ENCODE measurements at places on chromosomes 5 and 9.

DNA sequence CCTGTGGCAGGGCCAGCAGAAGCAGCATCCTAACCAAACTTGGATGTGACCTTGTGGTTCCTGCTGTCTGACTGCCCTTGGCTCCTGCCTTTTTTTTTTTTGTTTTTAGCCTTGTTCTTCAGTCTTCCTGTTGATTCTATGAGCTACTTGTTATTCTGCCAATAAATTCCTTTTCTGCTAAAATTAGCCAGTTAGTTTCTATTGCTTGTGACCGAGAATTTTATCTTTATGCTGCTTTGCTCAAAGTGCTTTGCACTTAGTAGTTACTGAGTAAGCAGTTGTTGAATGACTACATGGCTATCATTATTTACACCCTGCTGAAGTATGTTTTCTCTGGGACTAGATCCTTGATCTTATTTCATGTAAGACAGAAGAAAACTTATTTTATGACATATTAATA, 20.8 kb upstream of the ATG10 start:
- DNase-seq, result no peak

- DNase-seq, result no peak
Observed at GRCh38 chr5:118733394-118733793, 255.0 kb downstream of the DTWD2 start.

DNA sequence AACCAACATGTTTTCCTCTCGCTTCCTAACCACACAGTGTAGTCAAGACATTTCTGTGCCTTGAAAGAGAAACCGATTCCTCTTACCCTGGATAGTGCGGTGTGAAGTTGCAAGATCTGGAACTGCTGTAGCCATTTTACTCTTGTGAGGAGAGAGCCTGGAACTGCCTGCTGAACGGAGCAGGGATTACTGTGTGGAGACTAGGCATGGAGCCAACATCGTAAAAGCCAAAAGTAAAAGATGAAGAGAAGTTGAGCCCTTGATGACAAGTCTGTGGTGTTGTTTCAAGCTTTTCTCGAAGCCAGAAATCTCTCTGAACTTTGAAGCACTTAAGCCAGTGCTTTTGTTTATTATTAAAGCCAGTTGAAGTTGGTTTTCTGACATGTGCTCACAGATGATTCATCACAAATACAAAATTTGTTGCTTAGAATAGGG, 110.1 kb upstream of the GRIN3A start:
- no peak for DNase-seq

DNA sequence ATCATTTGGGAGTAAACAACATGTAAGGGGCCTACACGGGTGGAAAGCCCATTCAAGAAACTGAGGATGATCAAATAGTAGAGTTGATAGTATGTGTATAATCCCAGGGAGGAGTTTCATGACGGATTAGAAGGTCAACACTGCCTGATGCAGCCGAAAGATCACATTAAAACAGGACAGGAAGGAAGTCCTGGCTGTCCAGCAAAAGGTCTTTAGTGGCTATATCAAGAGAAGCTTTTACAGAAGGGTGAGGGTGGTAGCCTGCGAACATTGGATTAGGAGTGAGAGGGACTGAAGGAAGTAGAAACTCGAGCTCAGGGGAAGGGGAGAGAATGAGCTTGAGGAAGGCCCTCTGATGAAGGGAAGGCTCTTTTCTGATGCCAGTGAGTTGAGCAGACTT, 36.0 kb downstream of the DOCK8 start:
- DNase-seq, result no peak

DNA sequence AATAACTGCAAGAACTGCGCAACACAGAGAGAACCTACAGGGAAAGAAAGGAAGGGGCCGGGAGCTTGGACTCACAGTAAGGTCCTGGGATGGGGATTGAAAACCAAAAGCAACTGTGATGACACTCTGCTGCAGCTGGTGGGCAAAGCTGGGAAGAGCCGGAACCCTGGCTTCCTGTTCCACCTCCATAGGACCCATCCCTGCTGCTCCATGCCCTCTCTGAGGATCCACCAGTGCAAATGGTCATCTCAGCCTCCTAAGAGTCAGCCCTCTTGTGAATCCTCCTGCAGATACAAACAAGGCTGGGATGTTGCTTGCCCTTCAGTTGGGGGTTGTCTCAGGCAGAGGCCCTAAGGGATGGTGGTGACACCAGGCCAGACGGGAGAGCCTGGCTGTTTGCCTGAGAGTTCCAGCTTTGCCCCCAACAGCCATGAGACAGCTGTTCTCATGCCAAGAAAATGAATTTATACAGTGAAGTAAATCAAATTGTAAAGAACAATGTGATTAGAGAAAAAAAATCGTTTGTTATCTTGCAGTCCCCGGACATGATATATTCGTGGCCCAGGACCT, 90.8 kb downstream of the TENT4A start:
- DNase-seq, result no peak

GRCh38 chr5:154179846-154180710, 10.5 kb upstream of the GALNT10 start:
- DNase-seq, result peak; percentile 67

- DNase-seq, result no peak
Observed at GRCh38 chr9:83330207-83331196, 207.7 kb downstream of the FRMD3 start.

- DNase-seq, result no peak
Observed at GRCh38 chr9:135991771-135992170, 30.6 kb upstream of the UBAC1 start.

GRCh38 chr5:139103762-139104161, 94.4 kb downstream of the SIL1 start:
- DNase-seq, result no peak

GRCh38 chr5:173757403-173758209, 130.5 kb upstream of the CPEB4 start:
- DNase-seq, result no peak

DNA sequence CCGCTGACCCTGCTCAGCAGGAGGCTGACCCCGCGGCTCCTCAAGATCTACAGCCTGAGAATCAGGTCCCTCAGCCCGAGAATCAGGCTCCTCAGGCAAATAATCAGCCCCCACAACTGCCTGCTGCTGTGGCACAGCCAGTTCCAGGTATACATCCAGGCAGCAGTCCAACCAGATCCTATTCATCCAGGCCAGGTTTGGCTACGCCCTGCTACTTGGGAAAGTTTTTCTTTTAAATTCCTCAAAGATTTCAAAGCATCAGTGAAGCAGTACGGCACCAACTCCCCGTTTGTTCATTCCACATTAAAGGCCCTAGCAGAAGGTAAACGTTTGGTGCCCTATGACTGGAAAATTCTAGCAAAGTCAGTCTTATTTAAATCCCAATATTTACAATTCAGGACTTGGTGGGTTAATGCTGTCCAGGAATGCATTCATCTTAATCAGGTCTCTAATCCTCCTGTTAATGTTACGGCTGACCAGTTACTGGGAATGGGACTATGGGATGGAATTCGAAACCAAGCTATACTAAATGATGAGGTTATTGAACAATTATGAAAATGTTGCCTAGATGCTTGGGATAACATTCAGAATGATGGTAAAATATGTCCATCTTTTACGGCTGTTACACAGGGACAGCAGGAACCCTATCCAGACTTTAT, 102.3 kb downstream of the SYK start:
- no peak for DNase-seq

DNA sequence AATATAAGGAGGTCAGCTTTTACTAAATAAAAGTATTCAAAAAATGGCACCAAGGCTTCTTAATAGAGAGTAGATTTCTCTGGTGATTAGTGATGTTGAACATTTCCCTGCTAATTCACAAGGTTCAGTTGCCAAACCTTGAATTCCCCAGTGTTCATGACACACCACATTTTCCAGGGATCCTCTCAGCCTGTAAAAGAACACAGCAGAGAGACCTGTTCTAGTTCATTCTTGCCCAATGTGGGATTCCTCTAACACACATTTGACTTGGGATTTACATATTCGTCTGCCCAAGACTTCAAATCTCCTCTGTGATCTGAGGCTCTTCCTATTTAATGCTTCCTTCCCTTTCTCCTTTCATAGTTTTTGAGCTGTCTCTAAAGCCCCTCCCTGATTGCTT, 273.2 kb upstream of the CDH9 start:
- DNase-seq, result peak; percentile 53

GRCh38 chr5:53929570-53929969, 369.1 kb downstream of the NDUFS4 start:
- DNase-seq, result no peak

GRCh38 chr9:114919611-114920010, 10.8 kb downstream of the TNFSF8 start:
- DNase-seq, result no peak

DNA sequence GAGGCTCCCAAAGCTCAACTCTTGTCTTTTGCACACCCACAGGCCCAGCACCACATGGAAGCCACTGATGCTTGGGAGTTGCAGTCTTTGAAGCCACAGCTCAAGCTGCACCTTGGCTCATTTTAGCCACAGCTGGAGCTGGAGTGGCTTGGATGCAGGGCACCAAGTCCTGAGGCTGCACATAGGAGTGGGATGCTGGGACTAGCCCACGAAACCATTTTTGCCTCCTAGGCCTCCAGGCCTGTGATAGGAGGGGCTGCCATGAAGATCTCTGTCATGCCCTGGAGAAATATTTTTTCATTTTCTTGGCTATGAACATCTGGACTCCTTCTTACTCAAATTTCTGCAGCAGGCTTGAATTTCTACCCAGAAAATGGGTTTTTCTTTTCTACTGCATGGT, 438.5 kb upstream of the TNC start:
- no peak for DNase-seq

DNA sequence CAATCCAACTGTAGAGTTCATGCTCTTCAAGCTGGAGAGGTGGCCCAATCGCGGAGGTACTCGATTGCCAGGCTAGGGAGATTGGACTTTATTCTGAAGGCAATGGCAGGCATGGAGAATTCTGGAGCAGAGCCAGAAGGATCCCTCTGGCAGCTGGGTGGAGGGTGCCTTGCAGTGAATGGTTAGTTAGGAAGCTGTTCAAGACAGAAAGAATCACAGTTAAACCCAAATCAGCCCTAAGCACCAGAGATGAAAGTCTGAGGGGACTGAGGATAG, 182.4 kb downstream of the RGS3 start:
- no peak for DNase-seq

- DNase-seq, result no peak
Observed at GRCh38 chr9:96116275-96117064, 185.5 kb downstream of the HSD17B3 start.

- no peak for DNase-seq
Observed at GRCh38 chr9:7433508-7434292, 365.9 kb downstream of the DMAC1 start.

DNA sequence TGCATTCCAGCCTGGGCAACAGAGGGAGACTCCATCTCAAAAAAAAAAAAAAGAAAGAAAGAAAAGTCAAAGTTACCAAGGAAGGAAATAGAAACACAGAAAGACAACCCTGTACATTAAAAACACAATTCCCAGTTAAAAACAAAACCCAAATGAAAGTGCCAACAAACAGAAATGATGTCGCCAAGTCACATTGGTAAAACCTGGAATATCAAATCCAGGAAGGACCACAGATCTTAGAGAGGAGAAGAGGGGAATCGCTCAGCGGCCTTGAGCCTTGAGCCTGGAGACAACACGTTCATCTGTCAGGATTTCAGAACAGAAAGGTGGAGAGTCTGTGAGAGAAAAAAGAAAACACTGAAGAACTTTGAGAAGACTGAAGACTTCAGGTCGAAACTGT, 1.2 kb upstream of the ZDHHC11 start:
- DNase-seq, result no peak

DNA sequence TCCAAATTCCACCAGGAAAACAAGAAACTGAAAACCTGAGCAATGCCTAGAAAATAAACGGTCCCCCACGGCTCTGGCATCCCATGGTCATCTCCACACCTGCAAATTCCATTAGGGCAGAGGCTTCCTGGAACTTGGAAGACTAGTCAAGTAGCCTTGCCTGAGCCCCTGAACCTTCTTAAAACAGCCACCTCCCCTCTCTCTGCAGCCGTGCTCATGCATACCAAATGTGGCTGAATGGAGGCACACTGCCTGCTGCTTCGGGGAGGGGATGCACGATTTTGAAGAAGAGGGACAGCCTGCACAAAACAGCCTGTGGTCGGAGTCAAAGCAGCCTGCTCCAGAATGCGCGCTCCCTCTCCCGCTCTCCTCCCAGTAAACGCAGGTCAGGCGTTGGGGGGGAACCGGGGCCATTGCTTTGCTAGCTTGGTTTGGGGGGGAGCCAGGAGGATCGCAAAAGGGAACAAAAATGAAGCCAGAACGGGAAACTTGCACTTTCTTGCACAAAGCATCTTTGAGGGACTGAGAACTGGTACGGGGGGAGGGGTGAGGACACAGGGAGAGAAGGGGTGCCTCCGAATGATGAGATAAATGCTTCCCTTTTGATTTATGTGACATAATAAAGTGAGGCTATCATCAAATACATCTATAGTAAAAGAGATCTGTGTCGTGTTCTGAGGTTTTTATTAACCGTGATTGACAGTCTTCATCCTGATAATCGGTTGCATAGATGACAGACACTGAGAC, at the start of gene TRPM3:
TSS of gene TRPM3 (minus strand) at position 347 of the 747 bp plus-strand sequence. CDS start at position 80, 267 bp downstream.
- DNase-seq, result no peak

DNA sequence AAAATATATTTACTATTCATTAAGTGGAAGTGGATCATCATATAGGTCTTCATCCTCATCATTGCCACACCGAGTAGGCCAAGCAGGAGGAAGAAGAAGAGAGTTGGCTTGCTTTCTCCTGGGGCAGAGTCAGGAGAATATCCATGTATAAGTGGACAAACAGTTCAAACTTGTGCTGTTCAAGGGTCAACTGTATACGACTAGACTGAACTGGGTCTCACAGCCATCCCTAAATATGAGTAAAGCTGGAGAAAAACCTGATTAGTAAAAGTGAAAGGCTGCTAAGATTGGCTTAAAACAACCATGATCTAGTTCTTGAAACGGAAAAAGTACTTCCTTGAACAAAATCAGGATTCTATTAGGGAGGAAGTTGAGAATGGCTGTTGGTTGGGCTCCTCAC, 276.7 kb upstream of the ADRA1B start:
- no peak for DNase-seq

- no peak for DNase-seq
Observed at GRCh38 chr5:169700611-169701010, 63.5 kb downstream of the DOCK2 start.

GRCh38 chr9:120153258-120153657, 426.7 kb downstream of the CDK5RAP2 start:
- no peak for DNase-seq

DNA sequence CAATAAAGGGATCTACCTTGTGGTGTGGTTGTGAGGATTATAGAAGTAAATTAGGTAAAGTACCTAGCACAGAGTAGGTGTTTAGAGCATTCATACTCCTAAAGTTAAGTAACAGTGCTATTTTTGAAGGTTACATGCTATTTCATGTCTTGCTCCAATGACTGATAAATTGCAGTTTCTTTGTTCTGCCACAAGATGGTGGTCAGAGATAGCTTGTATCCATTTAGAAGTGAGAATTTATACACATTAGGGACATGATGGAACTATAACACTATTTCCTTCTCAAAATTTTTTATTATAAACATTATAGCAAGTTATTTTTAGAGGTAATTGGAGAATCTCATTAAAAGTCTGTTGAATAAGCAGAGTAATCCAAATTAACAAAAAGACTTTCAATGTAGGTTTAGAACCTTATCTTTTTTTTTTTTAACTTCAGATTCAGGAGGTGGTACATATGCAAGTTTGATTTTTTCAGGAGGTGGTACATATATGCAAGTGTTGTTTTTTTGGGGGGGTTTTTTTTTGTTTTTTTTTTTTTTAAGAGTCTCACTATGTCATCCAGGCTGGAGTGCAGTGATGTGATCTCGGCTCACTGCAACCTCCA, 17.1 kb downstream of the MTREX start:
- peak; percentile 68 for DNase-seq
